ENCODE measurements at places on chromosomes 3 and 15.

DNA sequence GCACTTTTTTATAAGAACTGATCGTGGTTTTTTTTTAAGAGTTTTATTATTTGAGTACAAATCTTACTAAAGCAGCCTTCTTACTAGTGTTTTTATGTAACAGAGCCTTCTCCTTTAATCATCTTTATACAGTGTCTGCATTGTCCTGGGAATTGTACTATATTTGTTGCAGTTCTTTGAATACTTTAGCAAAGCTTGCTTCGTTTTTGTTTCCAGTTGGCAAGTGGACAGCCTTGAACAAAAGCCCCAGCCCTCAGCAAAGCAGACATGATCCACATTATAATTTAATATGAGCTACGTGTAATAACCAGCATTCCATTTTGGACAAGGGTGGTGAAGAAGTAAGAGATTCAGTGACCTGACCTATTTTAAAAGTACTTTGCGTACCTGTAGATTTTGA lies 112.2 kb upstream of the FLNB start:
- DNase-seq: no peak

DNA sequence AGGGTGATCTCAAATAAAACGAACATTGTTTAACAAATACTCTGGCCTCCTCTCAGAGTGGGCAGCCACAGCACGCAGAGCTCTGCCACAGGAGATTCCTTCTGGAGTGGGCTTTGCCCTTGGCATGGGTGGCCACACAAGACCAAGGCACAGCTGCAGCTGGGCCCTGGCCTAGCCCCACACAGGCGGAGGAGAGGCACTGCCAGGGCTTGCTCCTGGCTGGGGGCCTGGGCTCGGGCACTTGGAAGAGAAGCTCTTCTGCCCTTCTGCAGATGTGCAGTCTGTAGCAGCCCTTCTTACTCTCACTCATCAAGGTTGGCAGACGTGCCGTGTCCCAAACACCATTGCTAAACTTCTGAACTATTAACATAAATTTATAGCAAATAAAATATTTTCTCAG lies 67.2 kb downstream of the CRTC3 start:
- no peak for DNase-seq

DNA sequence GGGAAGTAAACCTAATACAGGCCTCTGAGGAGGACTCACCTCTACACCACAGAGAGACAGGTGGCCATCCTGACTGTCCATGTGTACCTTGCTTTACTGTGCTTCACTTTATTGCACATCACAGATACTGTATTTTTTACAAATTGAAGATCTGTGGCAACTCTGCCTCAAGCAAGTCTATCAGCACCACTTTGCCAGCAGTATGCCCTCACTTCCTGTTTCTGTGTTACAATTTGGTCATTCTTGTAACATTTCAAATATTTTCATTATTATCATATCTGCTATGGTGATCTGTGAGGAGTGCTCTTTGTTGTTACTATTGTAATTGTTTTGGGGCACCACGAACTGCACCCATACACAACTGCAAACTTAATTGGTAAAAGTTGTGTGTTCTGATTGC lies 78.0 kb downstream of the BBX start:
- no peak for DNase-seq

- DNase-seq: no peak
Measured at GRCh38 chr3:100781301-100781700, 72.0 kb downstream of the TFG start.

DNA sequence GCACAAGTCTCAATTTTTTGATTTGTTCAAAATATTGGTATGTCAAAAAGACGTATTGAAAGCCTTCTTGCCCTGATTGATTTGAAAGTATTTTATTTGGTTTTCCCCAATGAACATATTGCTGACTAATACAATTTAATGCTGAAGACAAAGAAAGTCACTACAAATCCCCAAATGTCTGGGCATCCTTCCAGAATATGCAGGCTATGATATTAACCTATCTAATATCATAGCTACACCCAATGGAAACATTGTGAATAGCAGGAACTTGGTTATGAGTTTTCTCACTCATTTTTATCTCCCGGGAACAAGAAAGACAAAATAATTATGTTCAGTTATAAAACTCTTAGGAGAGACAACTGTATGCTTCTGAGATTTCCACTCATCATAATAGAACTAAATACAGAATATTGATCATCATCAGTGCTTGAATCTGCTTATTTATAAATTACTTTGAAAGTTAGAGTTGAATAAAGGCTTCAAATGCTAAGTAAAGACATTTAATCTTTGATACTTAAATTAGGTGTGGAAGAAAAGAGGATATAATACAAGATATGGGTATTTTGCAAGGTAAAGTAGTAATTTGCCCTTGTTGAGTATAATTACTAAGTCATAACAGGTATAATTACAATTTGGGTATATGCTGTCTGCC lies 483.9 kb downstream of the RBMS3 start:
- DNase-seq: no peak

DNA sequence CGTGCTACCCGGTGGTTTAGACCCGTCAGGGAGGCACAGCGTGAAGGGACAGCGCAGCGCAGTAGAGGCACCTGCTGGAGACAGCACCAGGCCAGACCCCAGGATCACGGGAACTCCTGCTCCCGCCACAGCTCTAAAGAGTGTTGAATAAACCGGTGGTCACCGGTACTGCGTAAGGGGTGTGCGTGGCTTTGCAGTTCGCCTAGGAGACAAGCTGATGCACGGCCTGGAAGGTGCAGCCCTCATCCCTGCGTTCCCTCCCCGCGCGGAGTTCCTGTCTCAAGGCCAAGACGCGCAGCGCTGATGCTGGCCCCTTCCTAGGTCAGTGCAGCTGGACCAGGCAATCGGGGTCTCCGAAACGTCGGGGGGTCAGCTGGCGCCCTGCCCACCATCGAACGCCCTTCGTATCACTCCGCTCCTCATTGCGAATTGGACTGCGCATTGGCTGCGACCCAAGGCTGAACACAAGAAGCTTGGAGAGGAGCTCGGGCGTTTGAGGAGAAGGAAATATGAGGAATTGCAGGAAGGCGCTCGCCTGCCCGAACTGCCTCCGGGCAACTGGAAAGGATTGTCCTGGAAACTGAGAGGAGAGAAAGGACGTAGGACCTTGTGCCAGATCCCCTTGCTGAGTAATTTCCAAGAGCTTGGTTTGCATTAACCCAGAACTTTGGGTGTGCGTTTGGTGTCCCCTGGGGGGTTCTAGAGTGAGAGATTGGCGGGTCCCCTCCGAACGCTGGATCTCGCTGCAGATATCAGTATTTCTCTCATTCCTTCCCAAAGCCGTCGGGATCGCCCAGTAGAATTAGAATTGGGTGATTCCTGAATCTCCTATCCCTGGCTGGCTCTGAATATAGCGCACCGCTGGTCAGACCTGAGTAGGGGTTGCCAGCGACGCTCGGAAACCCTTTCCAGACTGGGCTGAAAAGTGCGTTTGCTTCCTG lies 2.3 kb upstream of the SOX14 start:
- DNase-seq: no peak

- no peak for DNase-seq
Measured at GRCh38 chr3:117844676-117845075, 1135.1 kb downstream of the TUSC7 start.
